ENCODE measurements at places on chromosomes 7 and 10.

DNA sequence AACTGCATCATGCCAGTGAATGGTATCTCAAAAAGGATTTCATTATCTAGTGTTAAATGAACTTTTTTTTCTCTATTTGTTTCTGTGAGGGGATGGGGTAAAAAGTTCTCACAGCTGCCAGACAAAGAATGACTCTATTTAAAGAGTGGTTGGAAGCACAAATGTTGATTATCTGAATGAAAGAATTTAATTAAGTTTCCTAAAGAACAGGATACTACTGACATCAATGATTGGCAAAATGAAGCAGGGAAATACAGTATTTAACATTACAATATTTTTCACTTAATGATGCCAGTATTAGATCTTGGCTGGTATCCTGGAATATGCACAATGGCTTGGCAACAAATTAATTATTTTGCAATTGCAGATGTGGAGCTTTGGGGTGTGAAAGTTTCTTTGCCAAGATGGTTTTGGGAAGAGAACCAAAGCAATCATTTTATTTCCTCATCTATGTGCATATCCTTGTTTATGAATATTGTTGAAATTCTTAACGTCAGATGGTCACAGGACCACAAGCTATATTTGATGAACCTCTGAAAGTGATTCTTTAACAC lies 336.8 kb downstream of the ARL4A start:
- no peak for DNase-seq

GRCh38 chr7:135768064-135768463 lies 19.5 kb upstream of the FAM180A start:
- no peak for DNase-seq

- DNase-seq = no peak
Observed at GRCh38 chr7:70047891-70048448, 449.7 kb downstream of the AUTS2 start.

DNA sequence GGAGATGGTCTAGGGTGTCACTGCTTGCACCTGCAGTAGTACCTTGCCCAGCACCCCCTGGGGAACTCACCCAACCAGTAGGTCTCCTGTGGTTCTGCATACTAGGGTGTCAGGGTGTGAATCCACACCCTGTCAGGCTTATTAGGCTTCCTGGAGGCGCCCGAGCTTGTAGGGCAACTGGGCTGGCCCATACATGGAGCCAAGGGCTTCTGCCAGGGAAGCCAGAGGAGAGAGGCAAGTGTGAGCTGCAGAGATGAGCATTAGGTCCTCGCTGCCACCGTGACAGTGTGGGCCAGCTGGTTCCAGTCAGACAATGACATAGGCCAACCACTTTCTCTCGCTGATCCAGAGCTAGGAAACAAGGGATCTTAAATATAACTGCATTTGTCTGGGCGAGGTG lies 11.2 kb downstream of the MXI1 start:
- DNase-seq = no peak

DNA sequence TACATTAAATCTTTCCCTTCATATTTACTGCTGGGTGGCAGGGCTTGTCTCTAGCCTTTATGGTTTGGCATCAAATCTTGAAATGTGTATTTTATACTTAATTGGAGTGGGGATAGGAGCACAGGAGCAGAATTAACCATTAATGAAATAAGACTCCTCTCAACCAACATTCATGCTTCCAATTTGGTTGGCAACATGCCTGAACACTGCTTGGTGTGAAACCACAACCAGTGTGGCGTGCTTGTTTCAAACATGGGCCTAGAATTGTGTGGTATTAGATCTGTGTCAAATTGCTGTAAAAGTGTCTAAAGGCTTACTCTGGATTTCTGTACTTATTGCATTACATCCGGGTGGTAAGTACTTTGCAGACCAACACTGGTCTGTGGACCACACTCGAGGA lies 25.1 kb upstream of the VPS41 start:
- DNase-seq = no peak

DNA sequence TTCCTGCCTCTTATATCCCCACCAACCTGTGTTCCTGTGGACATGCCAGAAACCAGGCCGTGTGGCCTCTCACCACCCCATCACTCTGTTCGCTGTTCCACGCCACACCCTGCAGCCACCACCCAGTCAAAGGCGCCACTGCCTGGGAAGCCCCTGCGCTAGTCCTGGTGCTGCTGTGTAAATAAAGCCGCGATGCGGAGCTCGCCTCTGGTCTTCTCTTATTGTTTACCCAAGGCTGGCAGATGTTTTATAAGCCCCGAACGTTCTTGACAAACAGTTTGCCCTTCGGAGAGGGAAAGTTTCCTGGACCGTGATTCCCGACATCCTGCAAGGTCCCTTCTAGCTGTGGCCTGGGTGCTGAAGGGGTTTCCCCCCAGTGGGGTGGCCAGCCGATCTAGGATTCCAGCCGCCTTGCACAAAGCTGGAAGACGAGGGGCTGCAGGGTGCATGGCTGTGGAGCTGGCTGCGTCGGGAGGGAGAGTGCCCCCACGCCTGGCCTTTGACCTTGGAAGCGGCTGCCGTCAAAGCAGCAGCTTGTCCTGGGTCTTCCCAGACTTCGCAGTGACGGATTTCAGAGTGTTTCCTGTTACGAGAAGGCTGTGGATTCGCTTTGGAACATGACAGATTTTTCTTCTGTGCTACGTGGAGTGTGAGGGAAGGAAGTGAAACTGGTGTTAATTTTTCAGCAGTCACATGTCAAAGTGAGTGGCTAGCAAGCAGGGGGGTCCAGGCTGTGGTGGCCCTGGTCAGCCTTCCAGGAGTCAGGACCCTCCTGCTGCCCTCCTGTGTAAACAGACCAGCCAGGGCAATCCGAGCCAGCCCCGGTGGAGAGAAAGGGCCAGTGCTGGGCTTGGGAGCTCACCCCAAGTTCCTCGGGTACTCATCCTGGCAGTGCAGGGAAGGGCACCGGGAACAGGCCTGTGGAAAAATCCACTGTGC lies 61.6 kb downstream of the LHPP start:
- DNase-seq = no peak

DNA sequence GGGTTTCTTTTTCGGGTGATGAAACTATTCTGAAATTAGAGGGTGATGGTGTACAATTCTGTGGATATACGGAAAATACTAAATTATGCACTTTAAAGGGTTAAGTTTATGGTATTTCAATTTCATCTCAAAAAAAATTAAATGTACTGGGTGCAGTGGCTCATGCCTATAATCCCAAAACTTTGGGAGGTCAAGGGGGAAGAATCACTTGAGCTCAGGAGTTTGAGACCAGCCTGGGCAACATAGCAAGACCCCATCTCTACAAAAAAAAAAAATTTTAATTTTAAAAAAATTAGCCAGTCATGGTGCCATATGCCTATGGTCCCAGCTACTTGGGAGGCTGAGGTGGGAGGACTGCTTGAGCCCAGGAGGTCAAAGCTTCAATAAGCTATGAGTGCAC lies 57.0 kb downstream of the SMURF1 start:
- DNase-seq = no peak
